ENCODE measurements at places on chromosomes 2 and 18.

GRCh38 chr2:160489111-160489510 is 4.5 kb downstream of the RBMS1 start:
- DNase-seq: no peak

GRCh38 chr2:107337209-107337898 is 451.4 kb upstream of the ST6GAL2 start:
- no peak for DNase-seq

DNA sequence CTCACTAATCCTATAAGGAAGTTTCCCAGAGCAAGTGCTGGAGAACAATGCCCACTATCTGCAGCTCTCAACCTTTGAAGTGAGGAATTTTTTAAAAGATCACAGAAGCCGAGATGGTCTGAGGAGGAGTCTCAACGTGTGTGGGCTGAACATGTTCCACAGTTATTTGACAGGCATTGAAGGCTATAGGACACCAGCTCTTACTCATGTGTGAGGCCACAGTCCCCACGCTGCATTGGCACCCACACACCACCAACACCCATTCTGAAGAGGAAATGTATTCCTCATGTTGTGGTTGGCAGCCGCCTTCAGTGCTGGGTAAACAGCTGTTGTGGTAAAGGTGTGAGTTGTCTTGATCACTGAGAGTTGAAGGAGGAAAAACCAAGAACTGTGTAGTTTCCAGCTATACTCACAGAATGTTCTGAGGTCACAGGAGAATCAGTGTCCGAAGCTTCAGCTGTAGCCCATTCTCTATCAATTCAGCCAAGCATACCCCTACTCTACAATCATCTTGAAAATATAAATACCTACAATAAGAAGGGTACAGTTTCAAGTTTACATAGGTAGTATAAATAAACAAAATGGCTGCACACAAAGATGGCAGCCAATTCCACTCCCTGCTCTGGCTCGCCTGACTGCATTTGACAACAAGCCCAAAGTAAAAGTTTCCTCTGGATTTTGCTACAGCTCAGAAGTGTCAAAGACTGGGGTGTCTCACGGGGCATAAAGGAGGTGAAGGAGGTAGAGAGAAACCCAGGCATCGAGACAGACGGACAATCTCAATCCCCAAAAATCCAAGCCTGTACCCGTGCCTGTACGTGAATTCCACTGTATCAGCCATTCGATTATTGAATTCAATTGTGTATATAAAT is 12.1 kb downstream of the CD226 start:
- peak; percentile 52 for DNase-seq

- no peak for DNase-seq
Measured at GRCh38 chr18:3027370-3027891, 14.5 kb upstream of the LPIN2 start.

- DNase-seq: no peak
Measured at GRCh38 chr2:124908411-124908810, 883.3 kb downstream of the CNTNAP5 start.

DNA sequence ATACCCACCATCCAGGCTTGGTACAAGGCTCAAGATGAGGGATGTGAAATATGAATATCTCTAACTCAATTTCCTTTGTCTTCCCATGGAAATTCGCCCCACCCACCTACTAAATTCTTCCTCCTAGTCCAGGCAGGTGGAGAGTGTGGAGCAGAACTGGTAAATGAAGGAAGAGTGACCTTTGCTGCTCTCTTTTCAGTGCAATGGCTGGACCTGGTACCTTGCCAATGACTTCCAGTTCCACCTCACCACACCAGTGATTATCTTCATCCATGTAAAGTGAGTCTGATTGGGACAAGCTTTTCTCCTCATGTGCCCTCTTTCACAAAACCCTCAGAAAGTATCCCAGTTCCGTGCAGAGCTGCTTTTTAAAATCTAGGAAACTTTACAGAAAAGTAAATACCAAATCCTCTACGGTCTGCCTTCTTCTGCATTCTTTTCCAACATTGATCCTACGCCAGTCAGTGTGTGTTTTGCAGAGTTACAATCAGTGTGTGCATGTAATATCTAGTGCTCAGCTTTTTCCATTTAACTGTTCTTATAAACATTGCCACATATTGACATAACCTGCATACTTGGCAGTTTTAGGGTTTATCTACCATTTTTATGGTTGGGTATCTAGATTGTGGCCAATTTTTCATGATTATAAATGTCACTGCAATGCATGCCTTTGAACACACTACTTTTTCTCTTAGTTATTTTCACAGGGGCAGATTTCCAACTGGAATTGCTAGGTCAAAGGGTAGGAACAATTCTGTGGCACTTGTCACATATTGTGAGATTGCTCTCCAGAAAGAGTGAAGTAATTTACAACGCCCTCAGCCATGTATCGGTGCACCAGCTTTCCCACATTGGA is 86.5 kb upstream of the SEC11C start:
- DNase-seq: no peak

GRCh38 chr2:144310889-144311608 is 208.9 kb downstream of the ZEB2 start:
- DNase-seq: no peak

Data from stimulated activated CD8-positive, alpha-beta memory T cell treated with anti-CD3 and anti-CD28 coated beads, Interleukin-4, amount 100 ng/mL, for 1 hour (primary cell).